SK-MEL-5 (cell line): ENCODE measurements at places on chromosomes 1 and 21.
A peak's percentile ranks its signal among the peaks of the same experiment; 100 is the strongest.

DNA sequence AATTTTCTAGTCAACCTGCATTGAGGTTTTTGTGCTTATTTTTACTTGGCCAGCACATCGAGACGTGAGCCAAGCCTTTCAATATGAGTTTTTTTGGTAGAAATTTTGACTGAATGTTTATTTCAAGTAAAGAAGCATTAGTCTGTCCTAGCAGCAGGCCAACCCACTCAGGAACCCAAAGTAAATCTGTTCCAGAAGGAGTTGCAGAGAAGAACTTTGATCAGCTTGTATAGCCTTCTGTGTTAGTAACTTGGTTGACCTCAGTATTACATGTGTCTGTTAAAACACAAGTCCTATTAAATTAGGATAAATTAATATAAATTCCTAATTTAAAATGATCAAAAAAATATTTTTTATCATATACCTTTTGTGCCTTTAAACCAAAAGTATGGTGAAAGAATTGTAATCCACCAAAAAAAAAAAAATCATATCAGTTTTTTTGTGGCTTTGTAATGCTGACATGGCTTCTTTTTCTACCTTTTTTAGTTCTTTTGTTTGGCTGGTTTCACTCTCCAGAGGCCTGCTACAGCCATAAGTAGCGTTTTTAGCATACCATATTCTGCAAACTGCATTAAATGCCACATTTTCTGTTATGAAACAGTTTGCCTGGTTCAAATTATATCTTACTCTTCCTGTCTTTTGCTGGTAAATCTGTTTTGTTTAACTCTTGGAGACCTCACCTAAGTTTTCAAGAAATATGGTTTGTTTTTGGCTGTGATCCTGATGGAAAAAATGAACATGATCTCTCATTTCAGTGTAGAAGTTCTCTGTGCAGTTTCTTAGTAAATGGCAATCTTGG lies 39.5 kb downstream of the ATF6 start:
- no peak for DNase-seq

DNA sequence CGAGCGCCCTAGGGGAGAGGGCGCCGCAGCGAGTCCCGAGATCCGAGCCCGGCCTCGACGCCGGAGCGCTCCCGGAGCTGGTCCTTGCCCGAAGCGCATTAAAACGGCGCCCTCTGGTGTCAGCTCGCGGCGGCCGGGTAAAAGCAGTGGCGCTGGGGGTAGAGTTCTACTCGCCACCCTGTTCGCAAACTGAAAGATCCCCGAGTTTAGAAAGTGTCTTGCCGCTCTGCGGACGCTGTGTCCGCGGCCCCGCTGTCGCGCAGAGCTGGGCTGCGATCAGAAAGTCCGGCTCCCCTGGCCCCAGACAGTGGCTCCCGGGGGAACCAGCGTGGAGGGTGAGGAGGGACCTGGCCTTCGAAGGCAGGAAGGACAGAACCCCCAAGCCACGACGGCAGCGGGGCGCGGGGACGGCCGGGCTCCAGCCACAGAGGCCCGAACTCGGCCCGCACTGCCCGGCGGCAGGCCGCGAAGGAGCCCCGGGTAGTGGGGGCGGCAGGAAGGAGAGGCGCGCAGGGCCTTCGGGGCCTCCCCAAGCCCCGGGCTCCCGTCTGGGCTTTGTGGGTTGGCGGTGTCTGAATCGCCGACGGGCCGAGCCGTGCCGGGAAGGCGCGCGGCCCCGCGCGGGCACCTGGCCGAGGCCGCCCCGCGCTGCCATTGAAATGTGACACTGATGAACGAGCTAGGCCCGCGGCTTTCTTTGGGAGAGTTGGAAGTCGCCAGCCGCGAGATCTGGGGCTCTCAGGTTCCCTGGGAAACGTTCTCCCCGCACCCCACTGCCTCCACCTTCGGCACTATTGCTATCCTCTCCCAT lies 39.1 kb upstream of the NFIA start:
- DNase-seq, result peak; percentile 60

GRCh38 chr1:243270097-243270864 lies 14.4 kb downstream of the SDCCAG8 start:
- DNase-seq, result no peak

DNA sequence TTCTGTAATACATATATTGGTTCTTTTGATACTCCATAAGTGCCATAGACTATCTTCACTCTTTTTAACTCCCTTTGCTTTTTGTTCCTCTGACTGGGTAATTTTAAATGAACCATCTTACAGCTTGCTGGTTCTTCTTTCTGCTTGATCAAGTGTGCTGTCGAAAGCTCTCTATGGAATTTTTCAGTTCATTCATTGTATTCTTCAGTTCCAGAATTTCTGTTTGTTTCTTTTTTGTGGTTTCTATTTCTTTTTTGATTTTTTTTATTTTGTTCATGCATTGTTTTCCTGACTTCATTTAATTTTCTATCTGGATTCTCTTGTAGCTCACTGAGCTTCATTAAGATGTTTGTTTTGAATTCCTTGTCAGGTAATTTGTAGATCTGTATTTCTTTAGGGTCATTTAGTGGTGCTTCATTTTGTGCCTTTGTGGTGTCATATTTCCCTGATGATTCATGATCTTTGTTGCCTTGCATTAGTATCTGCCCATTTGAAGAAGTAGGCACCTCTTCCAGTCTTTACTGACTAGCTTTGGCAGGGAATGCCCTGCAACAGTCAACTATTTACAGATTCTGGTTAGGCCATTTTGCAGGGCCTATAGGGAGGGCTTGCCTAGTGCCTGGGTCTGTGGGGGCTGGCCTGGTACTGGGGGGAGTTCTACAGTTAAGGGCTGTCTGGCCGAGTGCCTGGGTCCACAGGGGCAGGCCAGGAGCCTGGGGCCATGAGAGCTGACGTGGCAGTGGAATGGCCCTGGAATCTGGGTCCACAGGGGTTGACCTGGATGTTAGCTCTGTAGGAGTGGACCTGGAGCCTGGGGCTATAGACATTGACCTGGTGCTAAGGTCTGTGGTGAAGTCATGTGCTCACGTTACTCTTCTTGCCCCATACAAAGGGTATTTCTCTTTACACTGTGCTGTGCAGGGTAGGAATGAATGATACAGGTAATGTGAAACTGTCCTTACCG lies 89.7 kb downstream of the MAGI3 start:
- no peak for DNase-seq

DNA sequence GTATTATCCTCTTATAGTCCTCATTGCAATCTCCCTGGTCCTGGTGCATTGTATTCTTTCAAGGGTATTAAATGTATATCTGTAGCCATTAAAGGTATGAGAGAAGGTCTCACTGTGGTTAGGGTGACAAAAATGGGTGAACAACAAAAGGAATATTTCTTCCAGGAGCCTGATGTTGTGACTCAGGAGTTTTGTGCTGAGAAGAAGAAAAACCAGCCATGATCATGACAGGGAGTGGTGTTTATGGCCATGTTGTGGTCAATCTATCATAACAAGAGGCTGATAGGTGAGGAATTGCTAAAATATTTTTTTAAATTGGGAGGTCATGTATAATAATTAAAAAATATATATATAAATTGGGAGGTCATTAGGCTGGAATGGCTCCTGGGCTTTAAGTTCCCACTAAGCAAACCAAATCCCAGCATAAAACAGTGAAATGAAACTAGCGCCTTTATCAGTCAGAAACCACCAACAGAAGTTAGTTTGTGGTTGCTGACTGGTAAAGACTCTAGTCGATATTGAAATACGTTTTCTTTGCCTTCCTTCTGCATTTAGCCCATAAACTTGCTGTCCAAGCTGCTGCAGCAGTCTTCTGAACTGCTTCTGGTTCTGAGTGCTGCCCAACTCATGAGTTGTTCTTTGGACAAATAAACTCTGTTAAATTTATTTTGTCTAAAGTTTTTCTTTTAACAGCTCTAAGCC lies 60.3 kb downstream of the TBX19 start:
- no peak for DNase-seq

DNA sequence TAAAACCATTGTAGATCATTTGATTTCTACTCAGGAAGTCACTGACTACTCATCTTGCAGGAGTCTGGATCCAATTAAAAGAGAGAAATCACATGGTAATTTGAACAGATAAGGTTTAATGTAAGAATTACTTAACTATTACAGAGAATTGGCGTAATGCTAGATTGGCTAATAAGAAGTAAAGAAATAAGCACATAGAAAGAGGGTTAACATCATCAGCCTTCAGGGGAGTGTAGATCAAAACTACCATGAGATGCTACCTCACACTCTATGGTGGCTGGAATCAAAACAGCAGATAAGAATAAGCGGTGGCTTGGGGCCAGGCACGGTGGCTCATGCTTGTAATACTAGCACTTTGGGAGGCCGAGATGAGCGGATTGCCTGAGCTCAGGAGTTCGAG lies 11.7 kb downstream of the ST3GAL3 start:
- no peak for DNase-seq

DNA sequence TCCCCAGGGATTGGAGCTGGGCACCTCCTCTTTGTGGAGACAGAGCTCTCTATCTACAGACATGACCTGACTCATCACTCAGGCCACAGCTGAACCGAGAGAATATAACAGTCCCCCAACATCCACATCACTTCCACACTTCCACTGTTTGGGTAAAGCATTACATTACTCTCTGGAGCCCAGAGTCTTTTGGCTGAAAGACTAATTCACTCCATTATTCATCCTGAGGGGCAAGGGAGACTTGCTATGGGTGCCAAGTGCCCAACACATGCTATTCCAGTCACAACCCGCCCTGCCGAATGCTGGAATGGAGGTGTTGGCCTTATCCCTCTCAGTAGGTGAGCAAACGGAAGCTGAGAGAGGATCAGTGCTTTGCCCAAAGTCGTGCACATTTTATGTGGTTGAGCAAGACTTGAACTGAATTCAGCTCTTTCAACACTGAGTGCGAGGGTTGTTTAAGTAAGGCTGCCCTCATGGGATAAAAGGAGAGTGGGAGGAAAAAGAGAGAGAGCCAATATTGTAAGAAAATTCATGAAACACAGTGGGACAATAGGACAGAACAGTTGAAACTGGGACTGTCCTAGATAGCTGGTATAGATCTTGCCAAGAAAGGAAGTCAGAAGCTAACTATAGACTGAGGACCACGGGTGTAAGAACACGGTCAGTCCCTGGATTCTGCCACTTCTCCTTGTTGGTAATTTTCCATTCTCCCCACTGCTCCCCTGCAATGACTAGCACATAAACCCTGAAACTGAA lies 13.5 kb upstream of the CHI3L1 start:
- no peak for DNase-seq

- DNase-seq, result no peak
Observed at GRCh38 chr1:10471411-10472219, 714 bp downstream of the DFFA start.

- DNase-seq, result no peak
Observed at GRCh38 chr1:64433747-64434146, 36.2 kb upstream of the CACHD1 start.

DNA sequence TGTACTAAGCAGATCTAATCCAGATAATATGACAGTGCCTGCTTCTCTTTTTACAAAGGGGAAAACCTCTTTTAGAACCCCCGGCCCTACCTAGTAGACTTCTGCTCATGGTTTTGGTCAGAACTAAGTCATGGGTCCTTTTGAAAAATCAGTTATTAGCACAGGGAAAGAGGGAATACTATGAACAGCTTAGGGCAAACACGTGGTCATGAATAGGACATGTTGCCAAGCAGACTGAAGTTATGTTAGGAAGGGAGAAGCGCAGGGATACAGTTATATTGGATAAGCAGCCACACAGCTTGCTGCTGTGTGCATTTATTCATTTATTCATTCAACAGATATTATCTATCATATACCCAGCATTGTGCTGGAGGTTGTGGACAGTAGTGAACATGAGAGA lies 25.3 kb upstream of the IGSF3 start:
- DNase-seq, result no peak

DNA sequence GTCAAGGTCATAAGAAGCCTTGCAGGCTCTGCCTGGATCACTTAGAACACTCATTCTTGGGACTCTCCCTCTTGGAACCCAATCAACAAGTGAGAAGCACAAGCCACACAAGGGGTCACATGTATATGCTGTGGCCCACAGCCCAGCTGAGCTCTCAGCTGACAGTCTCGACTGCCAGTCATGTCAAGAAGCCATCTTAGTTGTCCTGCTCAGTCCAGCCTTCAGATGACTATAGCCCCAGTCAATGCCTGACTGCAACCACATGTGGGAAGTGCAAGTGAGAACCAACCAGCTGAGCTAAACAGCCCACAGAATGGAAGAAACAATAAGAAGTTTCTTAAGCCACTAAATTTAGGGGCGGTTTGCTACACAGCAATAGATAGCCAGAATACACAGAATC lies 356.0 kb downstream of the KCNH1 start:
- DNase-seq, result peak; percentile 11

- DNase-seq, result no peak
Observed at GRCh38 chr1:224497714-224498573, 63.3 kb upstream of the WDR26 start.

GRCh38 chr1:89831462-89832120 lies 10.8 kb downstream of the LRRC8D start:
- no peak for DNase-seq
